Urinary bladder (tissue), 4 donors: ENCODE measurements at places on chromosomes 2 and 18.

- DNase-seq: no peak
Measured at GRCh38 chr2:120552800-120553481, 182.7 kb upstream of the GLI2 start.

GRCh38 chr18:31077878-31078277, 24.3 kb downstream of the DSC2 start:
- DNase-seq: no peak

- no peak for DNase-seq
Measured at GRCh38 chr2:158024288-158024898, 77.3 kb upstream of the UPP2 start.

DNA sequence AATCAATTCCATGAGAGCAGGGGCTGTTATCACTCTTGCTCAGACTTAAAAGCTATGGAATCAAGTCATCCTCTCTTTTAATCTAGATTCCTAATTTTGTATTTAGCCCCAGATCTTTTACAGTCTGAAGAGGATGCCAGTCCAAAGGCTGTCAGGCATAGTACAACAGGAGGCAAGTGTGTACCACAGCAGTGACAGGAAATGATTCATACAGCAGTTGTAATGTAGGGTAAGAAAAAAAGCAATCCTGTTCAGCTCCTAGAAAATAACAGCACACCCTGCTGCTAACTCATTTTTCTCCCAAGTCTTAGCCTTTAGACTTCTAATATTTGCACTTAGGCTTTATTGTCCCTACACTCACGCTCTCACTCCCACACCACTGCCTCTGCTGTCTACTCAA, 127.8 kb upstream of the SYT4 start:
- DNase-seq: no peak

DNA sequence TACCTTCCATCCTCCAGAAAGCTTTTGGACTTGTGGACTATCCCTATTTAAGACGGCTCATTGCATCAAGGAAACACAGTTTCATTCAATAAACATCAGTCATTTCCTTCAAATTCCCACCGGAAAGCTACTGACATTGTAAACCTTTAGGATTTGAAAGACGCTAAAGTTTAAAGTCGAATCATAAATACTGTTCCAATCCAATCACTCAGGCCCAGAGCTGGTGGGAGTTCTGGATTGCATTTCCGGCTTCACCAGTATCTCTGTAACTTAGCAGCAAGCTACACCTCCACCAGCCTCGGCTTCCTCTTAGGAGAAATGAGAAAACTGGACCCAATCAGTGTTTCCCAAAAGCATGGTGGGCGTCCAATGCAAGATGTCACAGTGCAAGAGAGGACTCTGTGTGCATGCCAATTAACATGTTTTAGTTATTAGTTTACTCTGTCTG, 1.6 kb downstream of the WDFY1 start:
- DNase-seq: no peak

DNA sequence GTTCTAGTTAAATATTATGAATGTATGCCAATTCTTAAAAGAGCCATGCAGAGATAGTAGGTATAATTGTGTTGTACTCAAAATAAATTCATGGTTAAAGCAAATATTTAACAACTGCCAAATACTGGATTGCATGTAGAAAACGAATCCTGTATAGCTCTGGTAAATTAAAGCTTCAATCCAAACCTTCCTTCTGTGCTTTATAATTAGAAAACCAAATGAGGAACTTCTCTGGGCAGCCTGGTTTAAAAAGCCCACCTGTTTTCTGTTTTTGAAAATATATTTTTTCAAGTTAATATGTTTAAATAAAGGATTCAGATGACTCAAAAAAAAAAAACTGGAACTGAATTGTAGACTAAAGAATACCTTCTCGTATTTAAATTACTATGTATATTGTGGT, 48.3 kb upstream of the ITGA4 start:
- DNase-seq: no peak

GRCh38 chr18:60295674-60296073, 76.9 kb downstream of the MC4R start:
- DNase-seq: no peak

DNA sequence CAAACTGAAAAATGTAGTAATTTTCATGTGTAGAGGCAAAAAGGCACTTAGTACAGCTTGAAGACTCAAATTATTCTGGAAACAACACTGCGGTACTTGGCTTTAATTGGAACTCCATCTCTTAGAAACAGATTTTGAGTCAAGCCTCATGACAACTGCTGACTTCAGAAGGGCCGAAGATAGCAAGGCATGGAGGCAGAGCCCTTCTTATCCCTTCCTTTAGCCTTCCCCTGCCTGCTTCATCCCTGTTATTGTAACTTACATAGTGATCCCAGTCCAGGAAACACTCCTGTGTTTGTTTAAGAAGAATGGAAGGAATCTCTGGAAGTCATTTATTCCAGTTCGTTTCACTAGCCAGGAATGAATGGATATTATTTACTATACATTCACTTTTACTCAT, 110.9 kb upstream of the FAM98A start:
- DNase-seq: no peak

DNA sequence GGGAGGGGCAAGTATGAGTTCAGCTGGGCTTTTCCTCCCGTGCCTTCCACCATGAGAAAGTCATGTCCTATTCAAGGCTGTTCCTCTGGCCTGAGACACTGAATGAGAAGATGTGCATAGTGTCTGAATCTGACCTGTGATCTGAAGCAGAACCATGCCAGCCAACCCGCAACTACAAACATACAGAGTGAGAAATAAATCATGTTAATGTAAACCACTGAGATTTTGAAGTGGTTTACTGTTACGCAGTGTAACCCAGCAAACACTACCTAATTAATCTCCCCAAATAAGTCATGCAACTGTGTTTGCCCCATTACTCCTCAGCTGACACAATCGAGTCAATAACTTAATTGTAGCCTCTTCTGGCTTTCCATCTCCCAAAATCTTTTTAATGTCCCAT, 49.2 kb downstream of the METTL4 start:
- no peak for DNase-seq

DNA sequence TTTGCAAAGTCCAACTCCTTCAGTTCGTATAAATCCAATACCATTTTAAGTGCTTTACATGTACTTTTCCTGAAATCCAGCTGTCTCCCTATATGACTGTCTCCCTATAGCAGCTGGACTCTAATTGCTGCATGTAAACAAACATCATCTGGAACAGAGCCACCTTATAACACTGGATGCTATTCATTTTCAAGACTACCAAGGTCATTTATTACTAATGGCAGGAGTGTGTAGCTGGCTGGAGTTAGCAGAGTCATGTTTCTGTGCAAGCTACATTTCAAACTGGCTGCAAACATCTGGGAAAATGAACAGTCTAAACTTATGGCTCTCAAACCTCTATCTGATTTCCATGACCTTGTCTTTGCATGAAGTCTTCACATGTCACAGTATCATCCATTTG, 575.2 kb downstream of the PIK3C3 start:
- no peak for DNase-seq

DNA sequence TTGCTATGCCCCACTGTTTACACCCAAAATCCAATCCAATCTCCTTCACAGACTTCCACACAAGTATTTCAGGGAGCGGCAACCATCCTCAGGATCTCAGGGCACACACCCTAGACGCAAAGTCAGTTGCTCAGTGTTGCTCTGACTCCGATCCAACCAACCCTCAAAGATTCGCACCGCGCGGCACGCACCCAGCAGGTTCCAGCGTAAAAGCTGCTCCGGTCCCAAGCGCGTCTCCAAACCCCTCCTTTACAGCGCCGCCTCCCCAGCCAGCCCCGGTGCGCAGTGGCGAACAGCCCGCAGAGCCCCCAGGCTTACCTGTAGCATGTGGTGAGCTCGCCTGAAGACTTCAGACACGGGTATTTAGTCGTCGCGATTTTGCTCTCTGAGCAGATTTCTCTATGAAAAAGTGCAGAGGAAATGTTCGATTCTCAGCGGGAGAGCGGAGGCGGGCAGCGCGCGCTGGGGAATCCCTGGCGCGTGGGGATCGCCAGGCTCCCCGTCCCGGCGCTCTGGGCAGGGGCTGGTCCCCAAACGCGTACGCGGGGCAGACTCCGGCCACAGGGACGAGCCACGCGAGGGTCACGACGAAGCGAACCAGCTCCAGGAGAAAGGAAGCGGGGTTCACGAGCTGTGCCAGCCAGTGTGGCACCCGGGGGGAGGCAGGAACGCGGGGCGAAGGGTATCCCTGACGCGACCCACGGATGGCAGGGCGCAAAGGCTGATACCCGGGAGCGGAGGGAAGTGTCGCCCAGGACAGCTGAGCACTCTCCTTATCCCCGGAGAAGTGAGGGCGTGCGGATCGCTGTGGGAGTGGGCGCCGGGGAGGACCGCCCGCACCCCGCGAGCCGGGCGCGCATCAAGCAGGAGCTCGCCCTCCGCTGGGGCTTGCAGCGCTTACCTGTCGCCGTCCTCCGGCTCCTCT, 650 bp downstream of the CCBE1 start:
- no peak for DNase-seq

- DNase-seq: no peak
Measured at GRCh38 chr2:47225061-47225783, 70.1 kb upstream of the STPG4 start.

DNA sequence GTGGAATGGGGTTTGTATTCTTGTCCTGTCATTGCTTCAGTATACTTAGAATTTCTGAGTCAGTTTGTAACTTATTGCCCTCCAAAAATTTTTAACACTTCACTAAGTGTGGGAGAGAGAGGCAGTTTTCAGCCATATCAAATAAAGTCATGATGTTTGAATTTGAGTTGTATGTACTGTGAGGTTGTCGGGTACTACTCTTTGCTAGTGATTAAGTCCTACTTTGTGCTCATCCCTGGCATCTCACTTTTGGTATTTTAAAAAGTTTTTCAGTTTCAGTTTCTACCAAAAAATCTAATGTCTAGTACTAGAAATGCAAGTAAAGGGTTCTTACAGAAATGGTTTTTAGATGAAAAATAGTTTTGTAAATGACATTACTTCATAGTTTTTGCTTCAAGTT, 40.7 kb downstream of the EIF5B start:
- no peak for DNase-seq

- no peak for DNase-seq
Measured at GRCh38 chr18:53944721-53945120, 279.7 kb downstream of the MBD2 start.

GRCh38 chr2:234945339-234945873, 6.4 kb upstream of the SH3BP4 start:
- no peak for DNase-seq

- DNase-seq: no peak
Measured at GRCh38 chr2:182622231-182622630, 93.8 kb upstream of the DNAJC10 start.

GRCh38 chr18:13054336-13054735, 63.2 kb downstream of the CEP192 start:
- DNase-seq: no peak

GRCh38 chr18:21110713-21111345, 784 bp downstream of the ROCK1 start:
- no peak for DNase-seq

GRCh38 chr2:176468457-176469113, 199.3 kb downstream of the MTX2 start:
- DNase-seq: no peak

GRCh38 chr18:32048507-32049091, 30.0 kb downstream of the RNF125 start:
- DNase-seq: no peak

DNA sequence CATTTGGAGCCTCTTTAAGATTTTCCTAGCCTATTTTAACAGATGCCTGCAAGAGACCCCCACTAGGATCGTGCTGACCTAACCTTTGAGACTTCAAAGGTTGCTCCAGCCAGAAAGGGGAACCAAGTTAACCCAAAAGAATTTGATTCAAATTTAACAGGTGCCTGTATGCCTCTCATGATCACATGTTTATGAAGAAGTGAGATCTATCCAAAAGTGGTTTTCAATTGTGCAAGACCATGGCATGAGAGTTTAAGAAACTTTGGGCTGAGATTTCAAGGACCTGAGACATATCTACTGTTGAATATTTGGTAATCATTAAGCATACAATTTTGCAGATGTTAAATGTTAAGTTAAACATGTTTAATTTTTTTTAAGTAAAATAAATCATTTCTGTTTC, 1.3 kb upstream of the RSAD2 start:
- no peak for DNase-seq

GRCh38 chr2:120511536-120511935, 165.6 kb downstream of the INHBB start:
- no peak for DNase-seq

DNA sequence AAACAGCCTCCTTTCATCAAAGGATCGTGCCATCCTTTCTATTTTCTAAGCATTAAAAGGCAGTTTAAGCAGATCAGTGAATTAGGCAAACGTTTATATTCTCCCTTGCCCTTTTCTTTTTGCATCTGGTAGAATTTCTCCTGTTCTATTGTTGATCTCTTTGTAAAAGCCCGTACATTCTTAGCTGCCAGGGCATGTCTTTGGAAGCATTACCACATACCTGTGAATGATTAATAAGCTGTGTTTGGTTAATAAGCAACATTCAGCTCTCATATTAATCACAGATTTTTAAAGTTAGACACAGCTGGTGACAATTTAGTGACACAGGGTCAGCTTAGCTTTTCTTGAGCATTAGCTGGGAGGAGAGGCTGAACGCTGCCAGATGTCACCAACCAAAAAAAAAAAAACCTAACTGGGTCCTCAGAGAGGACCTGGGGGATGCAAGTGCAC, 33.8 kb upstream of the CYP1B1 start:
- DNase-seq: no peak

- no peak for DNase-seq
Measured at GRCh38 chr18:31857526-31858106, 85.3 kb downstream of the TRAPPC8 start.

GRCh38 chr2:129673847-129674711, 305.4 kb upstream of the RAB6C start:
- DNase-seq: no peak

- DNase-seq: no peak
Measured at GRCh38 chr18:74623047-74623816, 25.6 kb downstream of the ZNF407 start.

DNA sequence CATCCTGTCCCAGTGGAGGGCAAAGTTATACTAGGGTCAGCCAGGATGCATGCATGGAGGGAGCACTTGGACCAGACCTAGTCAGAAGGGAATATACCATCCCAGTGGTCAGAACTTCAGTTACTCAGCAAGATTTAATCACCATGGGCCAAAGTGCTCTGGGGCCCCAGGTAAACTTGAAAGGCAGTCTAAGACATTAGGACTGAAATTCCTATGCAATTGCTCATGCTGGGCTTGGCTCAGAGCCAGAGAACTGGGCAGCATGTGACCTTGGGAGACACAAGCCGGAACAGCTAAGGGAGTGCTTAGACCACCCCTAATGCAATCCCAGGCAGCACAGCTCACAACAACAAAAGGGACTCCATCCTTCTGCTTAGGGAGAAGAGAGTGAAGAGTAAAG, 401.3 kb downstream of the KCNJ3 start:
- DNase-seq: no peak

- no peak for DNase-seq
Measured at GRCh38 chr18:74251297-74252038, 40.3 kb downstream of the CYB5A start.

GRCh38 chr2:99340669-99341236, 3.6 kb downstream of the EIF5B start:
- DNase-seq: no peak

- DNase-seq: no peak
Measured at GRCh38 chr2:109629867-109630266, 15.7 kb downstream of the SOWAHC start.

- no peak for DNase-seq
Measured at GRCh38 chr2:131646669-131647297, 119.1 kb downstream of the CCDC74A start.
